ENCODE measurements at places on chromosomes 5 and 9.

- no peak for DNase-seq
Observed at GRCh38 chr9:134052491-134052890, 15.3 kb downstream of the BRD3 start.

DNA sequence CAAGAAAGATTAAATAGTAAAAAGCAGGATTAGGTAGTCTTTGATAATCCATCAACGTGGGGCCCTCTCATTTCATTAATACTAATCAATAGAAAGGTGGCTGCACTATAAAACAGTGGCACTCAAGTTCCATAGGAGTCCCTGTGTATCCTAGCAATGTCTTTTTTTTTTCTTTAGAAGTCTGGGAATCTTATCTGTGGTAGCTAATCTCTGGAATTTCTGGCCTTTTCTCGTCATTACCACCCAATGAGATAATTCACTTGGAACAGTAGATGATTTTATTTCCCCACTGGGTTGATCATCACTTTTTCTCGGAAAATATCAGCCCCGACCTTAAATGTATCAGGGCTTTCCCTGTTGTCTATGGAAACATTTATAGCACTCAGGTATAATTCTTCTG is 86.8 kb upstream of the CDH6 start:
- DNase-seq: no peak

- no peak for DNase-seq
Observed at GRCh38 chr9:34085581-34086500, 37.2 kb upstream of the UBAP2 start.

- no peak for DNase-seq
Observed at GRCh38 chr9:27785714-27786100, 212.4 kb upstream of the C9orf72 start.

GRCh38 chr5:151233616-151234085 is 9.8 kb upstream of the CCDC69 start:
- no peak for DNase-seq

DNA sequence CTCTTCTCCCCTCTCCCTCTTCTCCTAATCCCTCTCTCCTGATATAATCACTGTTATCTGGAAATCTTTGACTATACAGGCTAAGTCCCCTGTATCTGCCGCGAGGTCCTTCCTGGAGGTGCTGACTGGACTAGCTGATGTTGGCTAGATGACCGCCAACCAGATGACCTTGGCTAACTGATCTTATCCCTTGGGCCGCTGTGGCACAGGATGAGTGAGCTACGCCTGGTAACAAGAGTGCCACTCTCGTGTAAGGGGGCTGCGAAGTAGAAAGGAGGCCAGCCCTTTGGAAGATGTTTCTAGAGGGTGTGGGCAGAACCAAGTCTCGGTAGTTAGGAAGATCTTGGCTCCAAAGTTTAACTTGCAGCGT is 345 bp upstream of the PRRC1 start:
- DNase-seq: no peak

DNA sequence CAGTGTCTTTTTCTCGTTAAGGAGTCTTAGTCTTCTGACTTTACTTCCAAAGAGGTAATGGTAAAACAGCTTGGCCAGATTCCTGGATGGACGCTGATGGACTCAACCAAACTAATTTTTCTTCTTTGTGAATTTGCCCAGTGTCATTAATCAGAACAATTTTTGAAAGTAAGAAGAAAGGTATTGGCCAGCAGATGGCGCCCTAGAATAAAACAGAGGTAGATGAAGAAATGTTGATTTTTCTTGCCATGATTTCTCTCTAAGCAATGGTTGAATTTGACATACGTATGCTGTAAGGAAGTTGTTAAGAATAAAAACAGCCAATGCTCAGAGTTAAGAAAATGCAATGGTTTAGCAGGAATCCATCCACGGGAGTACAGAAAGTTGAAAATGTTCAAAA is 500.0 kb downstream of the DIRAS2 start:
- DNase-seq: peak; percentile 51

DNA sequence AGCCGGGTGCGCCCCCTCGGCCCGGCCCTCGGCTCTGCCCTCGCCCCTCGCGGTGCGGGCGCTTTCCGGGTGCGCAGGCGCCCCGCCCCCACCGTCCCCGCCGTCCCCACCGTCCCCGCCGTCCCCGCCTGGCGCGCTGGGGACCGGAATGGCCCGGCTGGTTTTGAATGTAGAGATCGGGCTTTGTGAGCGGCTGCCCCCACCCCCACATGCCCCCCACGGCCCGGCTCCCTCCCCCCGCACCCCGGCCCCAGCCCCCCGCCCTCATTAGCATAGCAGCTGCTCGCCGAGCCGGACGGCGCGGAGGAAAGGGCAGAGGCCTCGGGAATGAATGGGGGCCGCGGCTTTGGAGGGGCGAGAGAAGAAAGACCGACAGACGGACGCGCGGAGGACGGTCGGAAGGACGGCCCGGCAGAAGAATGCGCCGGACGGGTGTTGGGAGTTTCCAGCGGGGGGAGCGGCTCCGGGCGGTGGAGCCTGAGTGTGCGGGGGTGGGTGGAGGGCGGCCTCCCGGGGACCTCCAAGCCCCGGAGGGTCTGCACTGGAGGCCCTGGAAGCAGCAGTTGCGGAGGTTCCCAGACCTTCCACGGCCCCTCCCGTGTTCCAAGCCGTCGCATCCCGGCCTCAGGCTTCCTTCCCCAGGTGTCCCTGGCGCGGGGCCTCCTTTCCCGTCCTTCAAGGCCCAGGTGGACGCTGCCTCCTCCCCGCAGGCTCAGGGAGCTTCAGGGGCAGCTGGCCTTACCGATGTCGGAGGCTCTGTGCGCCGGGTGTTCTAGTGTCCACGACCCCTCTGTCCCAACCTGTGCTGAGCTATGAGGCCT is 6.0 kb downstream of the NRARP start:
- DNase-seq: no peak

- no peak for DNase-seq
Observed at GRCh38 chr5:171868236-171868635, 82.6 kb downstream of the SMIM23 start.

- DNase-seq: peak; percentile 65
Observed at GRCh38 chr9:78030553-78031443, 813 bp downstream of the GNAQ start.

DNA sequence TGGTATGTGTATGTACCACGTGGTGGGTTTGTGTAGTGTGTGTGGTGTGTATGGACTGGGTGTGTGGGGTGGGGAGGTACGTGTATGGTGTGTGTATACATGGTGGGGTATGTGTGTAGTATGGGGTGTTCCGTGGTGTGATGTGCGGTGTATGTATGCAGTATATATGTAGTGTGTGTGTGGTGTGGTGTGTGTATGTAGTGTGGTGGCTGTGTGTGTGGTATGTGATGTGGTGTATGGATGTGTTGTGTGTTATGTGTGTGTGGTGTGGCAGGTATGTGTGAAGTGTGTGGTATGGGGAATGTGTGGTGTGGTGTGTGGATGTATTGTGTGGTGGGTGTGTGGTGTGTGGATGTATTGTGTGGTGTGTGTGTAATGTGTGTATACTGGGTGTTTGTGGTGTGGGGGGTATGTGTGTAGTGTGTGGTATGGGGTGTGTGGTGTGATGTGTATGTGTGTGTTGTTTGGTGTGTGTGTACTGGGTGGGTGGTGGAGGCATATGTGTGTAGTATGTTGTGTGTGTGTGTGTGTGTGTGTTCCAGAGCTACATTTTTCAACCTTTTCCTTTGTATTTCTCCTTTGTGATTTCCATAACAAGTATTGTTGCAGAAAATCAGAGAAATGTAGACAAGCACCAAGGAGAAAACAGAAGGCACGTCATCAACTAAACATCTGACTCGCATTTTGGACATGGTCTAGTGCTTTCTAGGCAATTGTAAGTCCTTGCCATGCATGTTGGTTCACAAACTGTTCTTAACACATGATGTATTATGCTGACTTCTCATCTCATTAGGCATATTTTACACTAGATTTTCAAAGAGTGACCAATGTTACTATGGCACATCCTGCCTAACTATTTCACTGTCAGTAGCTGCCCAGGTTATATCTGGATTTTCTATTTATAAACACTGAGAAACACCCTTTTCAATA is 13.2 kb downstream of the SEMA4D start:
- no peak for DNase-seq

DNA sequence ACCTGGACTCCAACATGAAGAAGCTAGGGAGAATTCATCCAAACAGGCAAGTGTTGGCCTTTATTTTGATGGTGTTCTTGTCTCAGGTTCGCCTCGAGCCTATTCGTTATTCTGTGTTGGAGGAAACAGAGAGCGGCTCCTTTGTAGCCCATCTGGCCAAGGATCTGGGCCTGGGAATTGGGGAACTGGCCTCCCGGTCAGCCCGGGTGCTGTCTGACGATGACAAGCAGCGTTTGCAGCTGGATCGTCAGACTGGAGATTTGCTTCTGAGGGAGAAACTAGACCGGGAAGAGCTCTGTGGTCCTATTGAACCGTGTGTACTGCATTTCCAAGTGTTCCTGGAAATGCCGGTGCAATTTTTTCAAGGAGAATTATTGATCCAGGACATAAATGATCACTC is 367 bp downstream of the PCDHB4 start:
- no peak for DNase-seq

- DNase-seq: no peak
Observed at GRCh38 chr5:173689737-173690360, 73.4 kb upstream of the BOD1 start.

- no peak for DNase-seq
Observed at GRCh38 chr5:177997319-177997670, 1.3 kb upstream of the PROP1 start.

DNA sequence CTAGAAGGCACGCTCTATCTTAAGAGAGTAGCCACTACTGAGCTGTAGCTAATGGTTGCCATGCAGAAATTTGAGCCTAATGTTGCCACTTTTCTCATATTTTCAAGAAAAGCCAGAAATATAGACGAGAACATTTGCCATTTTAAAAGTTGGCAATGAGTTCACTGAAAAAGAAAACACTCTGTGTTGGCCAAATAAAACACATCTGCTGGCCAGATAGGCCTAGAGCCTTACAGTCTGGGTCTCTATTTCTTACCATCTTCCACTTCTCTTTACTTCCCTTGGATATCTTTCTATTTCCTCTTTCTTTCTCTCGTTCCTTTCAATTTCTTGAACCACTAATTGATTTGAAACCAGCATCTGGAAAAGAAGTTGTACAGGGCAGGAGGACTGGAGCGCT is 36.6 kb upstream of the VCAN start:
- DNase-seq: no peak

- DNase-seq: no peak
Observed at GRCh38 chr5:91478096-91478495, 95.0 kb upstream of the ARRDC3 start.

- DNase-seq: no peak
Observed at GRCh38 chr5:109900461-109900860, 210.7 kb downstream of the MAN2A1 start.

DNA sequence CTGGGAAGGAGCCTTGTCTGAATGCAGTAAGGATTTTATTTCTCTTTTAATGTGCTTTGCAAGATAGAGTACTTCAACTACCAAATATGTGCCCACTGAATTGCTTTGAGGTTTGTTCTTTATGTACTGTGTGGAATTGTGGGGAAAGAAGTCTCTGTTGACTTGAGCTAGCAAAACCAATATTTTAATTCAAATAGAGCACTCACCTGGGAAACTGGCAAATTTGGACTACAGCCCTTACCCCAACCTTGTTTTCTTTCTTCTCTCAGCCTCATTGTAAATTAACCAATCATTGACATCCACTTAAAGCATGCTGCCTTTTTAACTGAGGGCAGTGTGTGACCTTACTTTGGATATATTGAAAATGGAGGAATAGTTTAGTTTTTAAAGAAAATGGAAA is 409.0 kb downstream of the SPATA31D1 start:
- DNase-seq: no peak

DNA sequence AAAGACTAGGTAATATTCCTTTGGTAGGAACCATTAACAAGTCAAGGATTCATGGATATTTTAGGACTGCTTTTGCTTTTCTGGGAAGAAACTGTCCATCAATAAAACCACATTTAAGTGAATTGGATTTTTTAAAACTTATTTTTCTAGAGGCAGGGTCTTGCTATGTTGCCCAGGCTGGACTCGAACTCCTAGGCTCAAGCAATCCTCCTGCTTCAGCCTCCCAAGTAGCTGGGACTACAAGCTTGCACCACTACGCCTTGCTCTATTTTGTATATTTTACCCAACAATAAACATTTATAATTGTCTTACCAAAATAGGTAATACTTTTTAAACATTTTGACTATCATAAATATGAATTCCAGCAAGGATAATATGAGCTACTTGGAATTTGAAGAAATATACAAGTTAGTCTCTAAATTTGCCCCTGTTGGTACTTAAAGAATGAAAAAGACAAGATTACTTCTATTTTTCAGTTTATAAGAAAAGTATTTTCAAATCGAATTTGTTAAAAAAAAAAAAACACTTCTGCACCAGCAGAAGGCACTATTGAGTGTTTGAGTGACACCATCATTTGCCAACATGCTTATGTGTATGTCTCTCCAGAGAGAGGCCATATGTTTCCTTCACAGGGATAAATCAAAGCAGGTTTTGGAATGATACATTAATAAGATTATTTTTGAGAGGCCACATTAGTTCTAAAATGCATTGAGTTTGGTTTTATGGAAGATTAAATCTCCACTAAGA is 60.0 kb upstream of the CARTPT start:
- no peak for DNase-seq

DNA sequence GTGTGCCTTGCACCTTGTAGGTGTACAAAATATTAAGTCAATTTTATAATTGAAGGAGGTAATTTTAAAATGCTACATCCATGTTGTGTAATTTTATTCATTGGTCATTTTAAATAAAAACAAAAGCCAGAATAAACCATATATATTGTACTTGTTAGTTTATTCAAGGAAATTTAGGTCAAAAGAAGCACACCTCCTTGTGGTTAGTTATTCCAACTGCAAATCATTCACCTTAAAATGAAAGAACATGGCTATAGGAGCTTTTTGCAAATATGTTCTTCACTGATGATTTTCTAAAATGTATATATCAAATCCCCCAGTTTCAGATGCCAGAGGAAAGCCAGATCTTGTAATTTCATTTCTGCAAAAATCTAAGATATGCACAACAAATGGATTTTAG is 5.4 kb upstream of the MOCS2 start:
- no peak for DNase-seq

DNA sequence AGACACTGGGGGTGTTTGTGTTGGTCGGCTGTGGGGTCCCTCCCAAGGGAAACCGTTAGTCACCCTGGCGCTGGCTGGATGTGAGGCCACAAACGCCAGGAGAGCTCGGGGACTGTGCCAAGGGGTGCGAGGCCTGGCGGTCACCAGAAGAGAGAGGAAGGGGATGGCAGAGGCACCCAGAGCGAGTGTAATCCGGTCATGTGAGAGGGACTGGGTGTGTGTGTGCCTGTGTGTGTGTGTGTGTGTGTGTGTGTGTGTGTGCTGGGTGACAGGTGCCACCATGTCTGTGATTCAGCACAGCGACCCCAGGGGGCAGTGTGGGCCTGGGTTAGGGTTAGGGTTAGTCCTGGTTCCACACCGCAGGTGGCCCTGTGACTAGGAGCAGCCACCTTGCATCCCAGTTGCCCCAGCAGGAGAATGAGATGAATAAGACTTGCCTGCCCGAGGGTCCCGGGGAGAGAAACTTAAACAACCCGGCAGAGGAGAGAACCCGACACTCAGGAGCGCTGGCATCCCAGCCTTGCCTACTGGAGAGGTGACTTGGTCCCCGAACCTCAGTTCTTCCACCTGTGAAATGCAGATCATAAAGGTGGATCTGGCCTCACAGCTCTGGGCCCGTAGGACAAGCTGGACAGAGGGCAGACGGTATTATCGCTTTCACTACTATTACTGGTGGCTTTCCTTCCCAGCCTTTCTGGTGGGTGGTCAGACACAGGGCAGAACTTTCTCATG is 1.4 kb upstream of the ADAMTSL2 start:
- peak; percentile 76 for DNase-seq

GRCh38 chr5:174732036-174733020 is 7.9 kb downstream of the MSX2 start:
- no peak for DNase-seq

GRCh38 chr5:97231025-97231636 is 48.1 kb upstream of the RIOK2 start:
- DNase-seq: no peak

GRCh38 chr5:139565411-139566305 is 4.5 kb downstream of the UBE2D2 start:
- no peak for DNase-seq
